ENCODE measurements at places on chromosomes 16 and 17.

- DNase-seq: no peak
Measured at GRCh38 chr17:7969433-7969832, 33.0 kb upstream of the GUCY2D start.

- no peak for DNase-seq
Measured at GRCh38 chr16:26281381-26282110, 589.8 kb downstream of the HS3ST4 start.

DNA sequence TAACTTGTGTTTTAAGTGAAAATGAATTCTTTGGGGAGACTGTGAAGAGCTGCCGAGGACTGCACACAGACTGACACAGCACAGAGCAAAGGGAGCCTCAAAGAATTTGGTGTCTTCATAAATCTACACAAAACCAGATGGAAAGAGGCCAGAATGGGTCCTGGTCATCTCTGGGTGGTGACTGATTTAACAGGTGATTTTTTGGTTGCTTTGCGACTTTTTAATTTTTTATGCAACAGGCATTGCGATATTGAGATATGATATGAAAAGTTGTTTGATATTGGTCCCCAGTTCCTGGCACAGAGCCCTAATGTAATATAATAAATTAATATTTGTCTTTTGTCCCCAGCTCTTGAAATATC is 12.6 kb upstream of the EIF1 start:
- no peak for DNase-seq

GRCh38 chr17:77846531-77847085 is 111.9 kb upstream of the TNRC6C start:
- DNase-seq: no peak

GRCh38 chr17:48928876-48929811 is 15.5 kb downstream of the SNF8 start:
- DNase-seq: no peak

- DNase-seq: no peak
Measured at GRCh38 chr17:73203135-73203787, 10.4 kb downstream of the COG1 start.

DNA sequence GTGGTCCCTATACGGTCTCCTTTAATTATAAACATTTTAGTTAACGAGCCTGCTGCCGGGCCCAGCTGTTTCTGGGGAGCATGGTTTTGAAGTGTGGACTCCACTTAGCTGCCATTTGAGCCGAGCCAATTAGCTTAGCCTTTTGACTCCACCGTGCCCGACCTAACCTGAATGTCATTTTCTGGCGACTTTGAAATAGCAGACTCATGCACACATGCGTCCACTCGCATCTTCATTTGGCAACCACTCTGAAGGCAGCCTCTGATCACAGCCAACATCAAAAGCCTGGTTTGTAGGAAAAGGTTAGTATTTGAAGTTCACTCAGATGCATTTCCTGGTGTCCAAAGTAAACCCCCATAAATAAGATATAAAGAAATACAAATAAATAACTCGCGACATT is 16.8 kb downstream of the AXIN2 start:
- no peak for DNase-seq

DNA sequence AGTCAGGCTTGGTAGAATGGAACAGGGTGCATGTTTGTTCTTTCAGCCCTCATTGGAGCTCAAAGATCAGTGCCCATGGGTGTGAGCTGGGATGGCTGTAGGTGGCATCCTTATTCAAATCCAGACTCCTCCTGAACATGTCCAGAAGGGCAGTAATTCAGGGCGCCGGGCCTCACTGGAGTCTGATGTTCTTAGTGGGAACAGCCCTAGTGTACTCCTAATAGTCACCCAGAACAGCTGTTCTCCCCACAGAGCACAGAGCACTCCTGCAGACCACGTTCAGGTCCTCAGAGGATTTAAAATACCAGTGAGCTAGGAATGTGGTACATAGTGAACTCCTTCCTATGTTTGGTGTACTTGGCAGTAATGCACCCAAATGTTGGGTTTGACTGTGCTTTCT is 96.2 kb downstream of the BANP start:
- DNase-seq: no peak

DNA sequence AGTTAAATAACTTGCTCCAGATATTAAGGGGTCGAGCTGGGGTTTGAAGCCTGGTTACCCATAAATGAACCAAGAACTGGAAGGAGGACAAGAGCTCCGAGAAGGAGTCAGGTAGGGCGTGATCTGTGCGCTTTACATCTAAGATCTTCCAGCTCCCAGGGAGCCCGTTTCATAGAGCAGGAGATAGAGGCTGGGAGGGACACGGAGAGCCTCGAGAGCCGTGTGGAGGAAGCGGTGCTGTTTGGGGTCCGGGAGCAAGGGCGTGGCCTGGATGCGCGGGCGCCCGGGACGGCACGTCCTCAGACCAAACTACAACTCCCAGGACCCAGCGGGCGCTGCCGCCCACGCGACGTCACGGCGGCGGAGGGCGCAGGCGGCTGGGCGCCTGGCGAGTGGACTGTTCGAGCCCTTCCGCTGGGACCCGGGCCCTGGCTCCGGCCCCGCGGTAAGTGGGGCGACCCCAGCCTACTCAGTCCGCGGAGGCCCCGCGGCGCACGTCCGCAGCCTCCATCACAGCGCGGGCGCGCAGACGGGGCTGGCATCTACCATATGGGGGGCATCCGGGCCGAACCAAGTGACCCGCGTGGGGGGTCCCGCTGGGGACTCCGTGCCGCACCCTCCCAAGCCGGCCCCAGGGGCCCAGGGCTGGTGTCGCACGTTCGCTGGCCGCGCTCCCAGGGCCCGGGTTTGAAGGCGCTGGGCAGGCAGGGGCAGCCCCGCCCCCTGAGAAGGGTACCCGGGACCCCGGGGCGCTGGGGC is at the start of gene BCKDK:
Gene BCKDK (plus strand): TSS at position 352 of the 759 bp plus-strand sequence. CDS start 838 bp downstream, outside the sequence.
- peak; percentile 49 for DNase-seq

DNA sequence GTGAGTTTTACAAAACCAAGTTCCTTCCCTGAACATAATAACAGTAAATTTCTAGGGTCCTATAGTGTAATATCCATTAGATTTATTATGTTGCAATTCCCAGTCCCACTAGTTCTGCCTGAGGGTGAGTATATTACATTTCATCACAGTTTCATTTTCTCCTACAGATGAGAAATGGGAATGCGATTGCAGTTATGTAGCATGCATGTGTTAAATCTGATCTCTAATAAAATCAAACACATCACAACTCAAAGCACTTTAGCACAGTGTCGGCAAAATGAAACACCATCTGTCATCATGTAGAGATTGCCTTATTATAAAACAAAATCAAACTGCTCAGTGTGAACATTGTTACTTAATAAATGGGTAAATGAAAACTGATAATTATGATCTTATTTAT is 180.5 kb upstream of the TOX3 start:
- DNase-seq: no peak

DNA sequence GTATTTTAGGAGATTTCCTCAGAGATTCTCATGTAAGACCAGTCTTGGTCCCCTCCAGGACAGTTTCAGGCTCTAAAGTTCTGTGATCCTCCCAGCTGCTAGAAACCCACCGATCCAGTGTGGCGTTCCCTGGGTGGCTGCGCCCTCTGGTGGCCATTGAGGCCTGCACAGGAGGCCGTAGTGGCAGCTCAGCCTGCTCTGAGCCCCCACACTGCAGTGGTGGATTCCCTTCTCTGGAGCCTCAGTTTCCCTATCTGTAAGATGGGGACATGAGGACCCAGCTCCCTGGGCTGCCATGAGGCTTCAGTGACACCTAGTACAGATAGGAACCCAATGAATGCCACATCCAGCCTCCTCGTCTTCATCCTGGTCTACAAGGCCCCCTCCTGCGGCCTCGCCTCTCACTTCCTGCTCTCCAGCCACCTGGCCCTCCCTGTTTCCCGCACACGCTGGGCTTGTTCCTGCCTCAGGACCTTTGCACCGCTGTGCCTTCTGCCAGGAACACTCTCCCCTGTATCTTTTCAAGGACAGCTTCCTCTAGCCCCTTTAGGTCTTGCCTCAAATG is 16.5 kb downstream of the CCDC102A start:
- peak; percentile 65 for DNase-seq

Data from stimulated activated CD8-positive, alpha-beta memory T cell treated with anti-CD3 and anti-CD28 coated beads, Interleukin-15, amount 100 ng/mL, for 4 hours (primary cell).